ENCODE measurements at places on chromosomes 4 and X. TPM values are rescaled to one million over a fixed set of nuclear protein-coding genes. Genes with fewer than 3 reads are reported as not detected.

The BEX1 gene
- not detected for total RNA-seq

DNA sequence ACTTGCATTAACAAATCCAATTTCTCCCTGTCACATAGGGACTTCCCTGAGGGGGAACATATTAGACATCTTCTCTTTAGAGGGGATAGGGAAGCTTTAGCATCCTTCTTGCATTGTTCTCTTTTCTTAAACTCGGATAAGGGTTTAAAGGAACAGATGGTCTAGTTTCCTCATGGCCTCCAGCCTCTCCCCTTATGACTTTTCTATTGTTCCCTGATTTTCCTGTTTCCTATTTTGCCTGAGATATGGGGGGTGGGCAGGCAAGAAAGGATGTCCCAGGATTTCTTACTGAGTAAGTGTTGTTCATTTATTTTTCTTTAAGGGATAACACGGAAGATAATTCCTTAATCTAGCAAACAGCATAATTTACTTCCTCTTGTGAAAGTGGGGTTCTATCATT is 107.7 kb upstream of the MAGEE2 start:
- no peak for ATAC-seq

DNA sequence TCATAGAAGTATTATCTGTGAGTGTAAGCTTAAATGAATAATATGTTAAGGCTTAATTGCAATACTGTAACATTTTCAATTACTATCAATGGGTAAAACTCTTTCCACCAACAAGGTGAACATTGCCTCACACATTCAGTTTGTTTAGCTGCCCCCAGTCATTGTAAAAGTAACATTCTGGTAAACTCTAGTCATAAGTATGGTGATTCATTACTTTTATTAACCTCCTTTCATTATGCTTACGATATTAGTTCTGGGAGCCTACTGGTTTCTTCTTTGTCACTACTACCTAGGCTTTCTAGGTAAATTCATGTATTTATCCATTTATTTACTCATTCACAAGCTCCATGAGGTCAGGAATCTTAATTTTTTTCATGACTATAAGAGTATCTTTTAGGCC is 412.8 kb upstream of the SLIT2 start:
- no peak for ATAC-seq

GRCh38 chrX:56783996-56784620 is 55.1 kb downstream of the NBDY start:
- no peak for ATAC-seq

GRCh38 chr4:140819610-140820009 is 63.4 kb upstream of the TBC1D9 start:
- no peak for ATAC-seq

- no peak for ATAC-seq
Observed at GRCh38 chrX:13898083-13898482, 81.2 kb upstream of the GPM6B start.

DNA sequence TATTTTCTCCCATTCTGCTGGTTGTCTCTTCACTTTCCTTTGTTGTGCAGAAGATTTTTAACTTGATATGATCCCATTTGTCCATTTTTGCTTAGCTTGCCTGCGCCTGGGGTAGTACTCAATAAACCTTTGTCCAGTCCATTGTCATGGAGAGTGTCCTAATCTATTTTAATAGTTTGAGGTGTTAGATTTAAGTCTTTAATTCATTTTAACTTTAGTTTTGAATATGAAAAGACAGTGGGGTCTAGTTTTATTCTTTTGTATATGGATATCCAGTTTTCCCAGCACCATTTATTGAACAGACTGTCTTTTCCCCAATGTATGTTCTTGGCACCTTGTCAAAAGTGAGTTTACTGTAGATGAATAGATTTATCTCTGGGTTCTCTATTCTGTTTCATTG is 76.0 kb upstream of the ITM2A start:
- ATAC-seq, result no peak

DNA sequence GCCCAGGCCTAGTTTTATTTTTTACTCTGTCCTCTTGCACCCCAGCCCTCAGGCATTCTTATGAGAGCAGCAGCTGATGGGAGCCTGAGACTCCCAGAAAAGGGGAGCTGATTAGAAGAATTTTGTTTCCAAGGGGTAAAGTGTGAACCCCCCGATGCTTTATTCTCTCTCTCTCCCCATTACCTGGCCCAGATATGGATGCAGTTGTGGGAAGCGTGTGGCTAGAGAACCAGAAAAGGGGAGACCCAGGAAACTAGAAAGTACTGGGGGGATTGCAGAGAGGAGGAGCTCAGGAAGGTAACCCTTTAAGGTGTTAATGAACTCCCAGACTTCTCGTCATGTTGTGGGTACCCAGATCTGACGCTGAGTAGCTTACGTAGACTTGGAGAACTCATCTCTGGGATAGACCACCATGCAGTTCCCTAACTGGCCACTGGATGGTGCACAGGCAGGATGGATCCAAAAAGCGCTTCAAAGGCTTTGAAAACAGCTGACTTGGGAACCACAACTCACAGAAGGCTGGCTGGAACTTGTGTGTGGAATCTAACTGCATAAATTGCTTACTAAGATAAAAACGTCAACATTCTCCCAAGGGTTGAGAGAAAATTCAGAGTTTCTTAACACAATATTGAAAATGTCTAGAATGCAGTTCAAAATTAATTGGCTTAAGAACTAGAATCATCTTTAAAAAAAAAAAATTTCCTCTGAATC is 64.7 kb downstream of the TBC1D14 start:
- ATAC-seq, result peak; percentile 86
